Aorta (tissue), 5 donors: ENCODE measurements at places on chromosomes 3 and 15.

- no peak for DNase-seq
- no peaks in the 10 kb centered on the region for H3K36me3 ChIP-seq
- H3K4me1 ChIP-seq = no peaks in the 10 kb centered on the region
These were observed 28.0 kb downstream of the MB21D2 start for GRCh38 chr3:192889679-192890078.

GRCh38 chr15:72153269-72154000 lies 35.2 kb downstream of the SENP8 start:
- H3K4me1 ChIP-seq = no peaks in the 10 kb centered on the region
- no peaks in the 10 kb centered on the region for H3K36me3 ChIP-seq
- H3K4me3 ChIP-seq = no peak overlapping the region
- no peaks in the 10 kb centered on the region for H3K27me3 ChIP-seq
- no peak overlapping the region for H3K27ac ChIP-seq

- no peak for DNase-seq
- no peaks in the 10 kb centered on the region for H3K4me1 ChIP-seq
- no peaks in the 10 kb centered on the region for H3K36me3 ChIP-seq
- H3K4me3 ChIP-seq = no peak overlapping the region
These were observed 10.1 kb upstream of the LMCD1 start for GRCh38 chr3:8491271-8492144.

DNA sequence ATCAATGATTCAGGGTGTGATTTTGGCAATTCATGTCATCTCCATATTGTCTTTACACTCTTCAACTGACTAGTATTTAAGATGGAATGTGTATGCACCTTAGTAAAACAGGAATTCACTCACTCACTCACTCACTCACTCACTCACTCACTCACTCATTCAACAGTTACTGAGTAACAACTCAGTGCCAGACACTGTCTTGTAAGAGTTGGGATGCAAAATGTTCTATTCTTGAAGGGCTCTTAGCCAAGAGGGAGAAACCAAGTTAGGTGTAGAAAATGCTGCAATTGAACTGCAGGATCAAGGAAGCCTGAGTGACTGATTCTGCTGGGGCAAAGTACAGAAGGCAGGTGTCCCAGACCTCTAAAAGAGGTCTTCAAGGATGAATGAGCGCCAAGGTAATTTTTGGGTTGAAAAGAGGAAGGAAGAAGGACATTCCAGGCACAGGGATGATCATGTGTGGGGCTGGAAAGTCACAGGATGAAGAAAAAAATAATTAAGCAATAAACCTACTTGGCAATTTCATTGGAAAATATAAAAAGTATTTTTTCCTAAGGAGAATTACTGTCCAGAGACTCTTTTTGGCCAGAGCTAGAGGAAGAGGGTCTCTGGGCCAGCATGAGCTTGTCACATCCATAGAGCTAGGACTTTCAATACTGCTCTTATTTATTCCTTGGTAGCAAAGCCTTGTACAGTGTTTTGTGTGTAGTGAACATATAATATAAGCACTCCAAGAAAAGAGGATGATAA lies 58.9 kb upstream of the ETV5 start:
- H3K36me3 ChIP-seq = peaks cover 8% of the 10 kb centered on the region
- DNase-seq = no peak
- no peaks in the 10 kb centered on the region for H3K4me1 ChIP-seq
- no peaks in the 10 kb centered on the region for H3K27me3 ChIP-seq
- H3K27ac ChIP-seq = no peak overlapping the region

DNA sequence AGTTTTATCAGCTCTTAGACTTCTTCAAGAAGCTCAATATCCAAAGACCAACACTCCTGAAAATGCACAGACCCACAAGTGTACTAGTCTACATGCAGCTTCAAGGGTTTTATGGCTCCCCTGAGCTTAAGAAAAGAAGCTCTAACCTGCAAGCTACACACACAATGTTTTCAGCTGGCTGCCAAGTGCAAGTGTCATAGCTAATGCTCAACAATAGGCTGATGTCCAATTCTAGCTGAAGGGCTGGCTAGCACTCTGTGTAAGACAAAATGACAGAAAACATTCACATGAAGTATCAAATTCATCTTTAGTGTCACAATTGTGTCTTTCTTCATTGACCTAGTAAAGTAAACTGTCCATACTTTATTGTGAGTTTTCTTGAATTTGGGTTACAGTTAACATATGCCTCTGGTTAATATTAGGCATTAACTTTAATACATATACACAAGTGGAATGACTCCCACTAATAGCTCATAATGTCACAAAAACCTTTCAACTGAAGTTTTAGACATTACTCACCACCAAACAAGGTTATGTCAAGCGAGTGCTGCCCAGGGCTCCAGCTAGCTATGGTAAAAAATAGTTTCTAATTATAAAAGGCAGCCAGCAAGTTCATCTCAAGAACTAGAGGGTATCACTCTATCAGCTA lies 15.1 kb downstream of the ABI3BP start:
- DNase-seq = no peak
- H3K27me3 ChIP-seq = no peaks in the 10 kb centered on the region
- no peaks in the 10 kb centered on the region for H3K4me1 ChIP-seq
- no peaks in the 10 kb centered on the region for H3K36me3 ChIP-seq

- no peak overlapping the region for H3K27ac ChIP-seq
- no peaks in the 10 kb centered on the region for H3K4me1 ChIP-seq
- DNase-seq = no peak
- H3K36me3 ChIP-seq = no peaks in the 10 kb centered on the region
- H3K27me3 ChIP-seq = no peaks in the 10 kb centered on the region
These were observed 72.4 kb upstream of the FOXB1 start for GRCh38 chr15:59931646-59932261.

DNA sequence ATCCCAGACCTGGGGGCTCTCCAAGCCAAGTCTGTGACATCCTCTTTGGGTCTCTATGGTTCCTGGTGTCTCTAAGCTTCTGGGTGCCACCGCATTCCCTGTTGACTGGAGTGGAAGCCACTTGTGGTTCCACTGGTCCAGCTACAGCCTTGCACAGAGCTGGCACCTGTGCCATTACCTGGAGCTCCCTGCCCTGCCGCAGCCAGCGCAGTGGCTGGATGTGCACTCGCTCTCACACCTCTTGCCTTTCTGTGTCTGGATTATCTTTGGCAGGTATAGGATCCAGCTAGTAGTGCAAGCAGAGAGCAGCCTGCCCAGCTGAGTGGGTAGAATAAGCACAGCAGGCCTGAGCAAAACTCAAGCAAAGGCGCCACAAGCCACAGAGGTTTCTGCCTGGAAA lies 1635.5 kb downstream of the OTOL1 start:
- H3K27me3 ChIP-seq = no peaks in the 10 kb centered on the region
- DNase-seq = no peak
- H3K27ac ChIP-seq = no peak overlapping the region
- H3K4me3 ChIP-seq = no peak overlapping the region
- H3K4me1 ChIP-seq = no peaks in the 10 kb centered on the region
- H3K36me3 ChIP-seq = no peaks in the 10 kb centered on the region

DNA sequence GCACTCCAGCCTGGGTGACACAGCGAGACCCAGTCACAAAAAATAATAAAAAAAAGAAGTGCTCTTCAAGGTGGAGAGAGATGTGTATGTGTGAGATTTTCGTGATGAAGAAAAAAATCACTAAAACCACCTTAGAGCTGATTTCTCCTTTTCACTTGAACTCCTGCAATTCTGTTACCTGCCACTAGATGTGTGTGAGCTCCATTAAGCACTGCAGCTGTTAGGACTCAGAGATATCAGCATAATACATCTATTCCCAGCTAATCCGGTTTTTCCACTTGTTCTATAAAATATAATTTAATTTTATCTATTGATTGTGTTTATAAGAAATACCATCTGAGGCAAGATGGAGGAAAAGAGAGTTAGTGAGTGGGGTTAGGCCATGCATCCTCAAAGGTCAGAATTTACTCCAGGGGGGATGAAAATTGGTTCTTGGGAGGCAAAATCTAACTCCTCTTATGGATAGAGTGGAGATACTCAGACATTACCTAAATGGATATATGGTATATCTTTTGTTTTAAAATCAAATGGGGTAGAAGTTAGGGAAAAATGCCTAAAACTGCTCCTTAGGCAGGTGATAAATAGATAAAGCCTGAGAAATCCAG lies 152.7 kb downstream of the IL20RB start:
- no peaks in the 10 kb centered on the region for H3K27me3 ChIP-seq
- H3K27ac ChIP-seq = no peak overlapping the region
- no peaks in the 10 kb centered on the region for H3K4me1 ChIP-seq
- DNase-seq = no peak
- no peaks in the 10 kb centered on the region for H3K36me3 ChIP-seq

- H3K27ac ChIP-seq = no peak overlapping the region
- peaks cover 4% of the 10 kb centered on the region for H3K4me1 ChIP-seq
- DNase-seq = no peak
- H3K27me3 ChIP-seq = no peaks in the 10 kb centered on the region
- no peak overlapping the region for H3K4me3 ChIP-seq
These were observed 239.6 kb upstream of the NR2E3 start for GRCh38 chr15:71570736-71571135.
